ENCODE measurements at places on chromosomes 5 and 9.

- no peak for DNase-seq
Observed at GRCh38 chr5:157984611-157985010, 125.7 kb upstream of the CLINT1 start.

GRCh38 chr5:80573062-80573461, 3.0 kb upstream of the ANKRD34B start:
- no peak for DNase-seq

GRCh38 chr5:95735406-95735805, 4.3 kb downstream of the RHOBTB3 start:
- no peak for DNase-seq

GRCh38 chr5:72269411-72269780, 50.6 kb downstream of the MRPS27 start:
- DNase-seq = no peak

GRCh38 chr5:44001236-44001635, 388.0 kb downstream of the FGF10 start:
- no peak for DNase-seq

DNA sequence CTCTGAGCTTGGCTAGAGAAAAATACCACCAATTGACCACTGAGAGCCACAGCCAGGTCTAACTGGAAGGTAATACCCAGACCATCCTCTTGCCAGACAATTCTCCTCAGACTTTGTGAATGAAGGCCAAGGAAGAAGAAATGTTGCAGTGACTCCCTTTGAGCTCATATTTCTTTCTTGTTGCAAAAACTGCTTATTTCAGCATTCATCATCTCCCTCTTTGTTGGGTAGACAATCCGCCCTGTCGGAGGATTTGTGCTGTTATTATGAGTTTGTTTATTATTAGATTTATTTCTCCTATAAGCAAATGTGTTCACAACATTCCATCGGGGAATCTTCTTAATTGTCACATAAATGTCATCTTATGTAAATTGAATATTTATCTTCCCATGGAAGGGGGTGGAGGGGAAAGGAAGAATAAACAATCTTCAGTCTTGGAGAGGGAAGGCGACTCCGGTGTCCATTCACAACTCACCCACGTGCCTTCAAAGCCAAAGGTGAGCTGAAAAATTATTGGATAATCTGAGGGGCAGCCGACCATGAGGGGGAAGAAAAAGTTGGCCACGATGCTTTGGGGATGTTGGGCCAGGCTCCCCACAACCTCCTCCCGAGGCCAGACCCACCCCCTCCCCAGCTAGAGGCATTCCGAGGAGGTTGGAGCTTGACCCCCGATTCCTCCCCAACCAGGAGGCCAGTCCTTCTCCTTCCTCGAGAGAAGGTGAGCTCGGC, 1.8 kb upstream of the JADE2 start:
- no peak for DNase-seq

DNA sequence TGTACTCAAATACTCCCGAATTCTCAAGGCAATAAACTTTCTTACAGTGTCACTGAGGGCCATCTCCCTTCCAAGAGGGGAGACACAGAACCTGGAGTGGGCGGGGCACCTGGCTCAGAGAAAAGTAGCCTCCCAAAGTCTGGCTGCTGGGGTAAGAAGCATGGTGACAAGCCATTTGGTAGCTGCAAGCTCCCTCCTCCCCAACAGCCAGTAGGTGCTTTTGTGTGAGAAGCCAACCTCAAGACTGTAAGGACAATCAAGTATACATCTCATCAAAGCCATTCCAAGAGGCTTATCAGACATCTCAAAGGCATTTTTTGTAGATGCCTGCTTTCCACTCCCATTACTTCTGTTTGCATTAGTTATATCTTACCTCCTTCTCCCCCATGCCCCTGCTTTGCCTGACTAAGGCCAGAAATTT, 1.4 kb downstream of the DAB2 start:
- no peak for DNase-seq

- DNase-seq = no peak
Observed at GRCh38 chr5:67643536-67643935, 446.9 kb upstream of the CD180 start.

GRCh38 chr9:134651226-134651905, 9.8 kb downstream of the COL5A1 start:
- no peak for DNase-seq

- DNase-seq = no peak
Observed at GRCh38 chr5:133825631-133826289, 142.7 kb downstream of the C5orf15 start.

GRCh38 chr9:136486131-136486530, 3.3 kb upstream of the SEC16A start:
- no peak for DNase-seq

DNA sequence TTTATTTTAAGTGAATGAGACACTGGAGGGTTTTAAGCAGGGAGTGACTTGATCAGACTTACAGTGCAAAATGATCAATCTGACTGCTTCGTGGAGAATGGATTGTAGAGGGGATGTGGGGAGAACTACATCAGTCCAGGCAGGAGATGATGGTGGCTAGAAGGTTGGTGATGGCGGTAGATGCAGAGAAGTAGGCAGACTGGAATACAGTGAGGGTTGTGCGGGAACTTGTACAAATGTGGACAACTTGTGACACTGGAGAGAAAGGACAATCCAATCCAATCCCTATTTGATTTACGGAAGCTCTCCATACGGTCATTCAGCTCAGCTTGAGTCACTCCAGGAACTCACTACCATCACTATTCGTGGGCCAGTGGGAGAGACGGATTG, 593 bp downstream of the TIGD6 start:
- DNase-seq = no peak

DNA sequence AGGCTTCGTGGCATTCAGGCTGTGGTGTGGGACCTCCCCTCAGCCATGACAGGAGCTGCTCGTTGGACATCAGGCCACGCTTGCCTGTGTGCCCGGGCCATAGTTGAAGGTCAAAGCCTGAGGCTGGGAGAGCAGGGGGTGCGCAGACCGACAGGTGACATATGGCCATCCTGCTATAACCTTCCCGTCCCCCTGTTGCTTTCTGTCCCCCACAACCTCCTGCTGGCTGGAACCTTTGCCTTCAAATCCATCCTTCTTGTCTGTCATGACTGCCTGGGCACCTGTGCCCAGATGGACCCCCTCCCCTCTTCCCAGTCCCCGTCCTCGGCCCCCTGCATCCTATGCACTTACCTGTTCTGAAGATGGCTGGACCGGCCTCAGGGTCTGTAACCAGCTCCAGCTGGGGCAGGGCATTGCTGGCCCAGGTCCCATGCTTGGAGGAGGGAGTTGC, 83.2 kb downstream of the WNK2 start:
- no peak for DNase-seq

GRCh38 chr9:29775491-29775890, 2202.2 kb upstream of the C9orf72 start:
- no peak for DNase-seq

DNA sequence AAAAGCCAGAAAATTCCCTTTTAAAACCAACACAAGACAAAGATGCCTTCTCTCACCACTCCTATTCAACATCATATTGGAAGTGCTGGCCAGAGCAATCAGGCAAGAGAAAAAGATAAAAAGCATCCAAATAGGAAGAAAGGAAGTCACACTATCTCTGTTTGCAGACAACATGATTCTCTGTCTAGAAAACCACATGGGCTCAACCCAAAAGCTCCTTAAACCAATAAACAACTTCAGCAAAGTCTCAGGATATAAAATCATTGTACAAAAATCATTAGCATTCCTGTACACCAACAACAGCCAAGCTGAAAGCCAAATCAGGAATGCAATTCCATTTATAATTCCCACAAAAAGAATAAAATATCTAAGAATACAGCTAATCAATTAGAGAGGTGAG, 112.0 kb downstream of the ADAMTSL1 start:
- no peak for DNase-seq
